ENCODE measurements at places on chromosomes 16 and 17.

GRCh38 chr16:72166151-72166550 is 5.8 kb downstream of the PMFBP1 start:
- no peak for DNase-seq

DNA sequence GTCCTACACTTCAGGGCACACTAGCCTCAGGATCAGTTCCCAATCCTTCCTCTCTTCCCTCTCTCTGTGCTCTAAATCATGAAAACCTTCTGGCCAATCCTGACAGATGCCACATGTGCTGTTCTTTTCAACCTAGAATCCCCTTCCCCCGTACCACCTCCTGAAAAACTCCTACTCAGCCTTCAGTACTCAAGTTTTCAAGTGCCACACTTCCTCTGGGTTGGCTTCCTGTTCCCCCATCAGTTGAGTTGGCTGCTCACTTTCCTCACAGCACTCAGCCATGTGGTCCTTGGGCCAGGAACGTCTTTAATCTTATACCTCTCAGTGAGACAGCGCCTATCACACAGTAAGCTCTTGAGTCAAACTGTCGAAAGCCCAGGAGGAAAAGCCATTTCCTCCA is 3.3 kb downstream of the ASPHD1 start:
- no peak for DNase-seq

- DNase-seq, result no peak
Observed at GRCh38 chr16:88878967-88879787, 12.7 kb upstream of the PABPN1L start.

DNA sequence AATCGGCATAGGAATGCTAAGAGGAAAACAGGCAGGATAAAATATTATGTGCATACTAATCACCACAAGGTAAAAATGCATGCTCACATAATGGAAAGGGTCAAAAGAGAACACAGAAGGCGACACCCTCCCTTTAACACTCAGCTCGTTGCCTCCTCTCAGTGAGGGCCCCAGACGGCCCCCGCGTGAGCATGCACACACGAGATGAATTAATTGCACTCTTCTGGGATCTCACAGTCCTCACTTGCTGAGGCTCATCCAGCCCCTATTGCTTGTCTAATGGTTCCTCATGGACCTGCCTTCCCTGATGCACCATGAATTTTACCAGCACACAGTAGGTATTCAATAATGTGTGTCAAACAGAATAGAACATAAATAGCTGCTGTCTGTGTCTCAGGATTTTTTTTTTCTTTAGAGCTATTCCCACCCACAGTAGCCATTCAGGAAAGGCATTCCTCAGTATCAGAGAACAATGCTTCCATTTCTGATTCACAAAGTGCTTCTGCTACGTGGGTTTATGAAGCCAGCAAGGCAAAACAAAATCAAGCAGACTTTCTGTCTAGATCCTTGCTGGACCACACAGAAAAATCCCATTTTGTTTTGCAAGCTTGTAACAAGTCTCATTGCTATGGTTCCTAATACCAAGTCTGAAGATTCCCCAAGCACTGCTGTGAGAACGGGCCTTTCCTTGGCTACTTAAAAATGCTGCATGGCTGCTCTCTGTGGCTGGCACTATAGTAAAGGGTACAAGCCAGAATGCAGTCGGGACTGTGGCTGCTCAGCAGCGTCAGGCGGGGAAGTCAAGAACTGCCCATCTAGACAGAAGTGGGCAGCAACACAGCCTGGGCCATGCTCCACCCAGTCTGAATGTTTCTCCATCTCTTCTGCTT is 43.6 kb downstream of the TOM1L2 start:
- DNase-seq, result no peak

DNA sequence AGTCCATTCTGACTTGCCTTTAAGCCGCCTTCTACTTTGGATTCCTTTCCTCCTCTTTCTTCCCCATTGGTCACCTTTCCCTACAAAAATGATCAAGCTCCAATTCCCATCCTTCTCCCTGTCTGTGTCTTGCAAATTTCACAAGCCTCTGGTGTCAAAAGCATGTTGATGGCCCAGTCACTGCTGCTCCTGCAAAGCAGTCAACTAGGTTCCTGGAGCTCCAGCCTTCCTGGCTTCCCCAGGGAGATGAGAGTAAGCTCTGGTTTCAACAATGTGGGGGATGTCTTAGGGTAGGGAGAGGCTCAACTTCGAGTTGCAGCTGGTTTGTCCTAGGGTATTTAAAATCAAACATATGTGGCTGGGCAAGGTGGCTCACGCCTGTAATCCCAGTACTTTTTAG is 36.1 kb upstream of the HELZ start:
- DNase-seq, result no peak

DNA sequence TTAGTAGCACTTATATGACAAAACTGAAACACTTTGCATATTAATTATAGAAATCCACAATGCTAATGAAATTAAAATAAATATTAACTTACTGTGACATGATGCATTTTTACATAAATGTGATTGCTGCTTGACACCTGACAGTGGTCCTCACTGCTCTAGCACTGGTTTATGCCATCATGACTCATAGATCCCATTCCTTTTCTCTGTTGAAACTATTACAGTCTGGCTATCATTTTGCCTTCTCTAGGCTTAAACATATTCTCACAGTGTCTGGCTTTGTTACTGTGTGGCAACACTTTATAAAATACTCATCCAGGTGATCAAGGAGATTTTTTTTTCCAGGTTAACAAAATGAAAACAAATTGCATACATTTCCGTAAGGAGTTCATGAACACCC is 108.0 kb downstream of the MRTFB start:
- DNase-seq, result no peak

DNA sequence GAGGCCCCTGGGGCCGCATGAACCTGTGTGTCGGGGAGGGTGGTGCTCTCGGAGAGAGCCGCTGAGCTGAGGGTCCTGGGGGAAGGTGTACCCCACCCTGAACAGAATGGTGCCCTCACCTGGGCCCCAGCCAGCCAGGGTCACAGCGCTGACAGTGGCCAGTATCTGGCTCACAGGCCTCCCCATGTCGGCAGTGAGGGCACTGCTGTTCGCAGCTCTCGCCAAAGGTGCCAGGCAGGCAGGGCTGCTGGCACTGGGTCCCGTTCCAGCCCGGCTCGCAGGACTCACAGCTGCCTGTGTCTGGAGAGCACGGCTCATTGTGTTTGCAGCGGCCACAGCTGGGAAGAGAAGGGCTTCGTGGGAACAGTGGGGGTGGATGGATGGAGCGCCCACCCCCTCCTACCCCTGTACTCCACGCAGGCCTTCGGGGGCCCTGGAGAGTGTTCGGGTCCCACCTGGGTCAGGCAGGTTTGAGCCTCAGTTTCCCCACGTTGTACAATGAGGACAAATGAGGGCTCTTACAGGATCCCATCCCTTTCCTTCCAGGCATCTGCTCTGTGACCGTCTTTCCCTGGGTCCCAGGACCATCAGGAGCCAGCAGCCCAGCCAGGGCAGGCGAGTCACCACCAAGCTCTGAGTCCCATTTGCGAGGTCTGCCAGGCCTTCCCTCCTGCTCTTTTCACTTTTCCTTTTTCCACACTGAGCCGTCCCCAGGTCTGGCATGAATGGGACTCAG is 5.0 kb downstream of the SCARF1 start:
- no peak for DNase-seq

- no peak for DNase-seq
Observed at GRCh38 chr17:50266384-50267073, 7.7 kb upstream of the TMEM92 start.

- DNase-seq, result no peak
Observed at GRCh38 chr17:44768505-44769142, 9.8 kb downstream of the ADAM11 start.

DNA sequence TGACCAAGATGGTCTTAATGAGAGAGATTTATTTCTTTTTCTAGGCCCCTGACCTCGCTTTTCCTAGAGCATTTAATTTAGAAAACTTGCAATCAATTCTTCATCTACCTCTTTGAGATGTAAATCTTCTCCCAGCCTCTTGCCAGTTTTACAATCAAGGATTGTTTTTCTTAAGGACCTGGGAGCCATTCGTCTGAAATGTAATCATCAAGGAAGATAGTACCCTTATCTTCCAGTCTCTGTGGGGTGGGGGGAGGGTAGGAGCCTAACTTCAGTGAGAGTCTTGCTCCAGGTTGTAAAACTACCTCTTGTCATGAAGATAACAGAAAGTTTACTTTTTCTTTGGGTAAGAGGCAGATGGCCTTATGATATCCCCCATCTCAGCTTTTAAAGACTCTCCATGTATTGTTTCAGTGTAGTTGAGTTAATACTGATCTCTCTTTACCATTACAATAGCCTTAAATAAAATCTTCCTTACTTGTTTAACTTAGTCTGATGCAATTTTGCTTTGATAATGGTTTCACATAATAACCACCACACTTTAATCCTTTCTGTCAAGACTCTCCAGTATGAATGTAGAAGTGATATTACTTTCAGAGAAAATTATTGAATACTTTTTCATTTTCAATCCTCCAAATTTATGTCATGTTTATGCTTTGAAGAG is 110.2 kb upstream of the CPHXL start:
- DNase-seq, result no peak

GRCh38 chr17:38436386-38436785 is 8.1 kb downstream of the ARHGAP23 start:
- DNase-seq, result no peak

DNA sequence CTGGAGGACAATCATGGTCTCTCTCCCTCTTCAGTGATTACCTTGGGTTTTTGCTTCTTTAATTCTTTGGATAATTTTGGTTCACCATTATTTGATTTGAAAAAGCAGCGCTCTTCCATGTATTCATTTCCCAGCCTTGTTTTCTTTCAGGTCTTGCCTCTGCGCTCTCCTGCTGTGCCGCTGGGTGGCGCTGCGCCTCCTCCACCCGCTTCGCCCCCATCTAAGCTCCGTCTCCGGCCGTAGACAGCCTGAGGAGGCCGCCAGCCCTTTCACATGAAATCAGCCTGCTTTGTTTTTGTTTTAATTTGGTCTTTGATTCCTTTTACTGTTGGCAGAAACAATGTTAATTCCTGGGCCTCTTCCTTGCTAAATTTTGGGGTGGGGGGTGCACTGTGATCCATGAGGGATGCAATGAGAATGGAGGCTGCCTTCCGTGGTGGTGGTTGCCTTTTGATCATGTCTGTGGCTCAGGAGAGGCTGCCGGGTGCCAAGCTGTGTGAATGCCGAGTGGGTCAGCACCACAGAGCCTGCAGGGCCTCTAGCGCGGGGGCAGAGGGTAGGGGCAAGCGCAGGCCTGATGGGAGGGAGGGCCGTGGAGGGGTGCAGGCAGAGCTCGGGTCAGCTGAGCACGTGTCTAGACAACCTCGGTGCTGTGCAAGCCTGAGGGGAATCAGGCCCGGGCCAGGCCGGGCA is 64.1 kb downstream of the PLD6 start:
- DNase-seq, result no peak

- no peak for DNase-seq
Observed at GRCh38 chr16:54506741-54507500, 220.3 kb upstream of the IRX3 start.

GRCh38 chr16:81607805-81608522 is 163.4 kb downstream of the CMIP start:
- DNase-seq, result no peak

DNA sequence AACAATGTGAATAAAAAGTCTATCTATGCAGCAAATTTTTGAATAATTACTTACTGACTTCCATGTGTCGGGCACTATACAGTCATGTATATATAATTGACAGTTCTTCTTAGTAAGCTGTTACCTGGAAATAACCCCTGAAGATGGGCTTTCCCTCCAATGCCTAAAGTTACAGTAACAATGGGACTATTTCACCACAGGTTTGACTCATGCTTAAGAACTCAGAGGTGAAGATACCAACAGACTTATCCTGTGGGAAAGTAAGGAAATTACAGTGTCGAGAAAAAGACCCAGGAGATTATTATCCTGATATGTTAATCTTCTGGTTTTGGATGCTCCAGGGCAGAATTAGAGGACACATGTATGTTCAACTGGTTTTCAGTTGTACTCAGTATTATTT is 601.5 kb upstream of the SOX9 start:
- DNase-seq, result no peak

GRCh38 chr16:57862698-57863433 is 60.6 kb upstream of the KIFC3 start:
- DNase-seq, result no peak

- no peak for DNase-seq
Observed at GRCh38 chr16:69017036-69017783, 88.2 kb upstream of the HAS3 start.

GRCh38 chr17:48565925-48566710 is 12.0 kb downstream of the HOXB4 start:
- no peak for DNase-seq

GRCh38 chr16:11796227-11797165 is 562 bp downstream of the ZC3H7A start:
- no peak for DNase-seq

DNA sequence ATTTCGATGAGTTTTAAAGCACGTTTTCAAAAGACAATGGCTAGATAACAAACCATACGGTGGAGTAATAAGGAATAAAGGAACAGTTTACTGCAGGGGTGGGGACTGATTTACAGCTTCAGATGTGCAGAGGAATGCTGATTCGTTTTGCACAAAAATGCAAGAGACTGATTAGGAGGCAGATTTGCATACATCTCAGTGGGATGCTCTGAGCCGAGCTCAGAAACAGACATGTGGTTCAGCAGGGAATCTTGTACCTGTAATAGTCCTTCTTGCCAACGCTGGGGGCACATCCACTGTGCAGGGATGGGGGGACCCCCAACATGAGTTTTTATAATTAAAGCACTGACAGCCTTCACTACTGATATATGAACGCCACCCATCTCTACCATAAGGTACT is 308.0 kb downstream of the GRIN2A start:
- DNase-seq, result no peak

- DNase-seq, result no peak
Observed at GRCh38 chr16:56268799-56269198, 77.5 kb downstream of the GNAO1 start.

GRCh38 chr17:48615047-48615962 is at the start of gene HOXB8:
HOXB8 (minus strand) TSS chr17:48615292; CDS start chr17:48614704, 588 bp downstream.
- DNase-seq, result no peak

- DNase-seq, result no peak
Observed at GRCh38 chr17:71727292-71727691, 393.5 kb upstream of the SOX9 start.

DNA sequence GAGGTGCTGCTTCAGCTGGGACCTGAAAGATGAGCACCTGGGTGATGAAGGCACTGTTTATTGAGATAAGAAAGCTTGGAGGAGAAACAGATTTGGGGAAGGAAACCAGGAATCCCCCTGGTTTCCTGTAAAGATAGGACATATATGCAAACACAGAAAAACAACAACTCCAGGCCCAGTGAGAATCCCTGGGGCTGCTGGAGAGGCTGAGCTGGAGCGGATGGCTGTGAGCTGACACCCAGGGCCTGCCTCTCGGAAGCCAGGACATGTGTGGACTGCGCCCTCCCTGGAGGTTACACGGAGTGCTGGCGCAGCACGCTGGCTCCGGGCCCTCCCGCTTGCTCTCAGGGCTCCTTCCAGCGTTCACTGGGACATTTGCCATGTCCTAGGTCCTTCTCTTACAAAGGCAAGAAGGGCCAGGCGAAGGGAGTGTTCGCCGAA is 57.5 kb downstream of the CYB5B start:
- DNase-seq, result no peak

GRCh38 chr17:13152501-13152900 is 134.7 kb upstream of the ELAC2 start:
- no peak for DNase-seq

- DNase-seq, result no peak
Observed at GRCh38 chr17:76431509-76431908, 21.4 kb downstream of the UBE2O start.
